Retinal pigment epithelial cell (primary cell): ENCODE measurements at places on chromosomes 6 and 20.
A peak's percentile ranks its signal among the peaks of the same experiment; 100 is the strongest.

DNA sequence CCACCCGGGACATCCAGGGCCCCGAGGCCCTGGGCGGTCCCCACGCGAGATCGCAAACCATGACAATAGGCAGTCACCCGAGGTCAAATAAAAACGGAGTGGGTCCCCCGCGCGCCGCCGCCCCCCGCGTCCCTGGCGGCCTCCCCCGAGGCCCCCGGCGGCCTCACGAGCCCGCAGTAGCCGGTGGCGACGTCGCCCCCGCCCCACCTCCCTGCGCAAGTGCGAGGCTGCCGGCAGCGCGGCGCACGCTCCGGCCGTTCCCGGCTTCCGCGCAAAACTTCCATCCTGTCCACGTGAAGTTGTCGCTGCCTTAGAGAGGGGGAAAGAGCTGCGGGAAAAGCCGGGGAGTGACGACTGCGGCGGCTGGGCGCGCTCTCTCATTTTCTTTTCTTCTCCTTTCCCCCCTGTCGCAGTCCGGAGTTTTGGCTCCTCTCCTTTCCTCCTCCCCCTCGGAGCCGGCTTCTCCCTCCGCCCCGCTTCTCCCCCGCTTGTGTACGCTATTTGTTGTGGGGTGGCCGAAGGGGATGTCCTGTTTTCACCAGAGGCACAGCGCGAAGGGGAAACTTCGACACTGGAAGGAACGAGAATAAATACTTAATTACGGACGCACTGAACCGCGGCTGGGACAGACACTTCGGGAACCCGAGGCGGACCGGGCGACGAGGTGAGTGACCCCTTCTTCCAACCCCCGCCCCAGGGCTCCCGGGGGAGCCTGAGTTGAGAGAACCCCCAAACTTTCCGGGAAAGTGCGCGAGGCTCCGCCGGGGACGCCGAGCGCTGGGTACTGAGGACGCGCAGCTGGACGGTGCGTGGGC lies at the start of gene EYA4:
Gene EYA4, plus strand, starts transcription at position 272 of the 815 bp plus-strand sequence. CDS start 33,424 bp downstream, outside the sequence.
- DNase-seq: no peak

DNA sequence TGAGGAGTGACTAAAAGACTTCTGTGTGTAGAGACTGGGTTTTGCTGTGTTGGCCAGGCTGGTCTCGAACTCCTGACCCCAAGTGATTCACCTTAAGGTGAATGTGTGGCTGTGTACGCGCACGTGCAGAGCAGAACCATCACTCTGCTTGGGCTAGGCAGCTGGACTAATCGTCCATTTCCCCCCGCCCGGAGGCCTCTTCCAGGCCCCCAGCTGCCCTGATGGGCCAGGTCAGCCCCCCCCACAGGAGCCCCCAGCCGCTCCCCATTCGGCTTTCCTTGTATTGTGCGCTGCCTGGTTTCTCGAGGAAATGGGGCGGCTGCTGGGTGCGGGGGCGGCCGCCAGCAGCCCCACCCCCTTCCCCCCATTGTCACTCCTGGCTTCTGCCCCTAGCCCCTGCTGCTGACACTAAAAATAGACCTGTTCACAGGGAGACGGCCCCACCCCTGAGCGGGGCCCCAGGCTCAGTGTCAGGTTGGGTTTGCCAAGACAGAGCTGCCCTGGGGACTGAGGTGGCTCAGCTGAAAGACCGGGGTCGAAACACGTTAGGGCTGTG lies 24.6 kb upstream of the CSNK2A1 start:
- no peak for DNase-seq

DNA sequence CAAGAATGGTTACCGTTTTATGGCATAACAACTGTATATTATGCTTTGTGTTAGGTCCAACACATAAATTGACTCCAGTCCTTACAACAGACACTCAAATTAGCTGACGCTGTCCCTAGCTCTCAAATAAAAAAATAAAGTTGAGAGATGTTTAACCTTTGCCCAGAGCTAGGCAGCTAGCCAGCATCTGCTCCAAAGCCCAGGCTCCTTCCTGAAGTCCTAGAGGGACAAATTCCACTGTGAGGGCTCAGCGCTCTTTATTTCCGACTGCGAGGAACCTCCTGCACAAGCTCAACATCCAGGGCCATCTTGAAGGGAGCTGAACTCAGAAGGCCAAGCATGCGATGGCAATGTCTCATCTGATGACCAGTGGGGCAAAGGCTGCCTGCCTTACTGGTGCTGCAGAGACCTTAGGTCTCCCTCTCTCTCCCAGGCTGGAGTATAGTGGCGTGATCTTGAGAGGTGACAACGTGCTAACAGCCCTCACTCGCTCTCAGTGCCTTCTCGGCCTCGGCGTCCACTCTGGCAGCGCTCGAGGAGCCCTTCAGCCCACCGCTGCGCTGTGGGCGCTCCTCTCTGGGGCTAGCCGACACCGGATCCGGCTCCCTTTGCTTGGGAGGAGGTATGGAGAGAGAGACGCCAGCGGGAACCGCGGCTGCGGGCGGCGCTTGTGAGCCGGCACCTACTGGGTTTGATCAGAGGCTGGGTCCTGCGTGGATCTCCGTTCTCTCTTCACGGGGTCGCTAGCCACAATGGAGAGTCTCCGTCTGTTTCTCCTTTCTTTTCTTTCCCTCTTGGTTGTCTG lies 24.7 kb upstream of the GFOD1 start:
- DNase-seq: no peak

DNA sequence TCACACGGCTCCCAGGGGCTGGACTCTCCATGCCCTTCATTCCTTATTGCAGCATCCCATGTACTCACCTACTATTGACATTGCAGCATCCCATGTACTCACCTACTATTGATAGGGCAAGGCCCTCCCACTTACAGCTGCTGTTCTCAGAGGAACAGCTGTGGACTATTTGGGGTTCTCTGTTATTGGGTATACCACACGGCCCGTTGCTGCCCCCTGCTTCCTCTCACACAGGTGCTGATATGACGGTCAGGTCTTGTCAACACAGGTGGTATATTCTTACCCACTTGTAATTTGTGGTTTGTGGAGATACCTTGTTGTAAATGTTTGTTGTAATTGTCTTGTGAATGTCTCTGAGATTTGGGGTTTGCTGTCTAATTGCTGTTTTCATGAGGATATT lies 18.8 kb downstream of the ALDH5A1 start:
- DNase-seq: no peak

- peak; percentile 59 for DNase-seq
Measured at GRCh38 chr6:39610221-39610620, 115.0 kb downstream of the KIF6 start.

GRCh38 chr6:40112350-40112749 lies 178.1 kb upstream of the MOCS1 start:
- DNase-seq: no peak

GRCh38 chr20:2817891-2818595 lies 1.9 kb downstream of the TMEM239 start:
- no peak for DNase-seq

DNA sequence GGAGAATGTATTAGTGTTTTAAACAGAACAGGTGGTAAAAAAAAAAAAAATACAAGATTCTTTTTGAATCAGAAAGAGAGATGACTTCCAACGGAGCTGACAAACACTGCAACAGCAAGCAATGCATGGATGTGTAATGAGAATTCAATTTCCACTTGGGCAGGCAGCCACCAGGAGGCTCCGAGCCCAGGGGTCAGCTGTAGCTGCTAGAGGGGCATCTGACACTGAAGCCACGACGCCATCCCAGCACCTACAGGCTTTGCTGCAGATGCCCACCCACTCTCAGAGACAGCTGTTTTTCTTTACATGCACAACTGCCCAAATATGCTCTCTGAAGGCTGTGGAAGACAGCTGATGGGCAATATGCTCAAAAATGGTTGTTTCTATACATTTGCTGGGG lies 75.4 kb downstream of the ELOVL5 start:
- no peak for DNase-seq

DNA sequence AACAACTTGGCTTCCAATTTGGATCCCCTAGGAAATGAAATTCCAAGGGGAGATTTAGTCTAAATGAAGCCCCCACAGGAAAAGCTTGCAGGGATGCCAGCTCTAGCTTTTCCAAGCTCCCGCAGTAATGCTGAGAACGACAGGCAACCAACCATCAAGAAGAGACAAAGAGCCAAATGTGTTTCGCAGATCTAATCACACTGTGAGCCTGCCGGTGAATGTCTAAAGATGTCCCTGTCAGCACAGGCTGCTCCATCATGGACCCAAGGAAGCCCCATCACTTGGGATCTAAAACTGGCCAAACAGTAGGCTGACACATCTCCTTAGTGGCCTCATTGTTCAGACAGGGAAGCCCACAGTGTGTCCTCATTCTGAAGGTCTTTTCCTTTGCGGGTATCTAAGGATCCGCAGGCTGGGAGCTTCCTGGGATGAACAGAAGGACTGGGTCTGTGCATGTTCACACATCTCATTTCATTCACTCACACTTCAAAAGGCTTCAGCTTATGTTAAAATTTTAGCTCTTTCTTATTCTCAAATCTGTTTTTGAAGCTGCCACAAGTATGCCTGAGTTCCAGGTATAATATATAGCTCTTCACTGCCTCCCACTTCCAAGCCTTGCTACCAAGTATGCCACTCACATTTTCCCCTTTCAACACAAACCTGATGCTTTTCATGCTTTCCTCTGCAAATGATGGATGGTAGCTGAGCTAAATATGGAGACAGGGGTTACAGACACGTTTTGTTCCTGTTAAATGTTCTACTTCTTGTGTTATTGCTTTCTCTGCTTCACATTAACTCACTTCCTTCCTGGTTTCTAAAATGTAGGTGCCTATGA lies 229.8 kb downstream of the HIVEP2 start:
- DNase-seq: no peak

DNA sequence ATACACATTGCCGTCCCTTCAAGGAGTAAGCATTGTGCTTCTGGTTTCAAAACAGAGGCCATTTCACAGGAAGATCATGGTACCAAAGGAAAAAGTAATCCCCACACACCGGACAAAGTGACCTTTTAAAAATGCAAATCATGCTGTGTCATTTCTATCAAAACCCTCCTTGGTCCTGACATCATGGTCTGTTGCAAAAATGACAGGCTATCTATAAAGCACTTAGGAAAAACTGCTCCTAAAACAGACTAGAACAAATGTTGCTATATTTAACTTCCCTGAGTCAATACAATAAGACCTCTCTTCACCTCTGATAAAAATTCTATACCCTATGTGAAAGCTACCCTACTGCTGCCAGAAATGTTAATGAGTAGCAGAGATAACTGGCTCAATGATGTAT lies 353.6 kb upstream of the RUNX2 start:
- DNase-seq: no peak

DNA sequence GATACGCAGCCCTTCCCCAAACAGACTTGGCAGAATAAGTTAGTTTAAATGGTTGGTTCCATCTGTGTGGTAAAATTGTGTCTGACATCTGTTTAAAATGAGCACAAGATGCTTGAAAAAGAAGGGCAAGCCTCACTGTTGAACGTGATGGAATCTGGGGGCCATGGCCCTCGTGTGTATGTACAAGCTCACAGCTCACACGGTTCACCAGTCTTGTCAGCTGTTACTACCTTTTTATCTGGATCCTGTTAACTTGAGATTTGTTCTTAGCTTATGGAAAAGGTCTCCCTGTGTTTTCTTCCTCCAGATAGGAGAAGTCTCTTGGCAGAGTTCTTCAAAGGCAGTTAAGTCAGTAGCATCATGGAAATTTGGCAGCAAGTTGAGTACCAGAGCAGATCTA lies 270.6 kb downstream of the KHDC1L start:
- DNase-seq: no peak

GRCh38 chr6:155066361-155066760 lies 71.2 kb downstream of the TIAM2 start:
- DNase-seq: no peak

GRCh38 chr6:72755752-72756151 lies 133.9 kb downstream of the KCNQ5 start:
- no peak for DNase-seq

GRCh38 chr20:42779216-42779615 lies 410.5 kb downstream of the PTPRT start:
- DNase-seq: no peak

- no peak for DNase-seq
Measured at GRCh38 chr6:19752746-19753145, 84.4 kb upstream of the ID4 start.

- no peak for DNase-seq
Measured at GRCh38 chr6:36116943-36117342, 13.4 kb upstream of the MAPK13 start.

- DNase-seq: peak; percentile 51
Measured at GRCh38 chr20:44495802-44496481, 20.3 kb downstream of the TTPAL start.

DNA sequence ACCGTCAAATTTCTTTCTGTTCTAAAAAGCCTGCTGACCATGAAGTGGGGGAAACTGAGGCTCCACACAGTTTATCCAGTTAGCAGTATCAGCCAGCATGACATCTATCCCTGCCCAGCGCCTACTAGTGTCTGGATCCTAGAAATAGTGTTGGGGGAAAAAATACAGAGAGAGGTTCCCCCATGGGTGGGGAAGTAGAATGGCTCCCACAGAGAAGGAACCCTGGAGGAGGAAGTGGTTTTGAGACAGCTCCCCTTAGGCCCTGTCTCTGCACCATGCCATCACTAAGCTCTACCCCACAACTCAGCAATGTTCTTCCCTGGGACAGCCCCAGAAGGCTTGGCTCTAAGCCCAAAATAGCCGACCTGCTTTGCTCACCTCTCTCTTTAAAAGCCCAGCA lies 153.4 kb downstream of the MBOAT1 start:
- DNase-seq: no peak

GRCh38 chr20:38110525-38111178 lies 54.4 kb downstream of the TGM2 start:
- DNase-seq: no peak

- no peak for DNase-seq
Measured at GRCh38 chr6:45533386-45533785, 155.7 kb upstream of the SUPT3H start.

GRCh38 chr6:146433881-146434731 lies 109.5 kb upstream of the RAB32 start:
- no peak for DNase-seq

DNA sequence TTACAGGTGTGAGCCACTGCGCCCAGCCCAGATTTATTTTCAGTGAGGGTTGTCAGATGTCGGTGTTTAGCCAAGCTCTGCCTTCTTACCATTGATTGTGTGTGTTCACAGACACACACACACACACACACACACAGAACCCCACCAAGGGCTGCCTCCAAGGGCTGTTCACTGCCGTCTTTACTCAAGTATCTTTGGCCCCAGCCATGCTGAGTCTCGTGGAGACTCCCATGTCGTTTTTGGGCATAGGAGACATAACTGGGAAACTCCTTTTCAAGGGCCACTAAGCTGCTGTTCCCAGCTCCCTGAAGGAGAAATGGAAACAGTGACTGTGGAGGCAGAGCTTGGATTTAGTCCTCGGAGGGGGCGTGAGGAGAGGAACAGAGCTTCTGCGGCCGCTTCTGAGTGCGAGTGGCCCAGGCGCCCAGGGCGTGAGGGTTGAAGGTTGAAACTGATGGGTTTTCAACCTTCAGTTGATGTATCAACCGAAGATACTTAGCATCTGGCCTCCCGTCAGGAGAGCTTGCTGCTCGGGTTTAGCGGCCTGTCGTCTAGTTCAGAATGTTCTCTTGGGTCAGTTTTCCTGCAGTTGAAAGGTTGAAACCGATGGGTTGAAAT lies 243.6 kb downstream of the TTLL2 start:
- no peak for DNase-seq

- DNase-seq: peak; percentile 88
Measured at GRCh38 chr6:165987483-165988301, 180.0 kb downstream of the TBXT start.

- no peak for DNase-seq
Measured at GRCh38 chr6:125154118-125154760, 666 bp downstream of the TPD52L1 start.

- no peak for DNase-seq
Measured at GRCh38 chr6:122116119-122116834, 283.2 kb upstream of the HSF2 start.
